ENCODE measurements at places on chromosomes 4 and X.

DNA sequence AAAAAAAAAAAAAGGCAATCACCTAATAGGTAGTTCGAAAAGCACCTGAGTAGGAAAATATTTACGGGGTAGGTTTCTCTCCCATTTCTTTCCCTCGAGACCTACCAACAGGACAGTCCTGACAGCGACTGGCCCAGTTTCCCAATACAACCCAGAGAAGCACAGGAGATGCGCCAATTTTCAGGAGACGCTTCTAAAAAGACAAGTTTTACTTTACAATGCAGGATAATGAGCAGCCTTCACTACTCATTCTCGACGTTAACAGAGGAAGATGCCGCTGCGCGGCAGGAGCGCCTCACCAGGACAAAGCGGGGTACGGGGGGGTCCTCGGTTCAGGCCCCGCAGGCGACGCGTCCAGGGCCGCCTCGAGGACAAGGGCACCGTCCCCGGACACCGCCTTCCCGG lies 708 bp downstream of the BCLAF3 start:
- no peak for DNase-seq

DNA sequence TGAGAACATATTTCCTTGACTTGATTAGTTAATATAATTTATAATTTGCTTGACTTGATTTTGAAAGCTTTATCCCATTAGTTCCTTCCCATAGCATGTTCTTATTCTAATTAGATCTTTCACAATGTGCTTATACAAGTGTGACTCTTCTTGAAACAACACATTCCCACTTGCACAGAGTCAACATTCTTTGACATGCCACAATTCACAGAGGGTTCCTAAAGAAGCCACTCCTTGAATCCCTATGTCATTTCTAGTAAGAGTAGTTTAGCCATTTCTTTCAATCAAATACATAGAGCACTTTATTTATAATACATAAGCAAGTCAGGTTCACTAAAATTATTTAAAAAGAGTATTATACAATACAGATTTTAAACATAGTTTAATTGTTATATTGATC lies 228.9 kb upstream of the GRID2 start:
- no peak for DNase-seq

GRCh38 chr4:6196871-6197270 lies 3.5 kb downstream of the JAKMIP1 start:
- no peak for DNase-seq

- no peak for DNase-seq
Observed at GRCh38 chrX:5775846-5776430, 452.7 kb downstream of the NLGN4X start.

GRCh38 chrX:28585767-28586166 lies 1.5 kb upstream of the IL1RAPL1 start:
- DNase-seq, result no peak

GRCh38 chr4:113328514-113328913 lies 279.1 kb downstream of the ANK2 start:
- no peak for DNase-seq

DNA sequence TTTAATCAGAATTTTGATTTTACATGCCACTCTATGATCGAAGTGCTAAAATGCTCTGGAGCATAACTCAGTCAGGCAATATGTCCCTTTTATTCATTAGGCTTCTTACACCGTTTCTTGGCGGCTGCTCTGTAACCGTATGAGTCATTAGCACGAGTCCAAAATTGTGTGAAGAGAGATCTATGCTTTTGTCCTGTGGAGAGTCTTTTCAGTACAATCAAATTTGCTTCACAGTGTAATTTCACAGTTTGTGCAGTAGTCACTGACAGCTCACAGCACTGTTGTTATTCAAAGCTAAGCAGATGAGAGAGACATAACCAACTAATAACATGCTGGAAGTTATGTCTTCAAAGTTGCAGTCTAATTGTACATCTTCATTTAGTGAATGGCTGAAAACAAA lies 167.8 kb downstream of the PCDH10 start:
- no peak for DNase-seq

GRCh38 chrX:141701072-141701471 lies 2.5 kb upstream of the SPANXD start:
- no peak for DNase-seq

DNA sequence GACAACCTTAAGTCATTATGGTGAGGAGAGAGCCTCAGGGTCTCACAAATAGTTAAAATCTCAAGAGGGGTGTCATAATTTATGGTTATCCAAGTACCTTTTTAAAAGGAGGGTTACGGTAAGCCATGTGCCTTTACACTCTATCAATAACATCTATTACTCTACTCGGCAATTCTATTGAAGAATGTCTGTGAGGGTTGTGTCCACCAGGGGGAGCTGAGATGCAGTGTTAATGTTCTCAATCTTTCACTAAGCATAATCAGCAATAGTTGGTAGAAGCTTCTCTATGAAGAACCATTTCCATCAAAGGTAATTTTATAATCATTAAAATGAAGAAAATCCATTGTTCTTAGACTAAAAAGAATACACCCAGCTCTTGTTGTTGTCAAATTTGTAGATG lies 457.4 kb downstream of the CENPC start:
- DNase-seq, result no peak

GRCh38 chr4:55004831-55005230 lies 120.6 kb downstream of the KDR start:
- DNase-seq, result no peak

DNA sequence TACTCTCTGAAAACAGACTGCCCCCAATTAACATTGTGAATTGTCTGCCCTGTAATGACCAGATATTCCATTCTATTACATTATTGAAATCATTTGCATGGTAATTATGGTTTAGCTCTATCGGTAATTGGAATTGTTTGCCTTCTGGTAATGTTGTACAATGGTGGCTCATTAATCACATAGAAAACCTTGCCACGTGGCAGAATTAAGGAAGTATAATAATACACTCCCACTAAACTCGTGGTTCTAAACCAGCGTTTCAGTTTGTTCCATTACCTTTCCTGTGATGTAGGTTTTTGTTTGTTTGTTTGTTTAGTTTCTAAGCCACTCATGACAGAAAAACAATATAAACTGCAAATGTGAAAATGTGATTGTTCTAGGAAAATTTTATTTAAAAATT lies 45.1 kb upstream of the TAPT1 start:
- no peak for DNase-seq

DNA sequence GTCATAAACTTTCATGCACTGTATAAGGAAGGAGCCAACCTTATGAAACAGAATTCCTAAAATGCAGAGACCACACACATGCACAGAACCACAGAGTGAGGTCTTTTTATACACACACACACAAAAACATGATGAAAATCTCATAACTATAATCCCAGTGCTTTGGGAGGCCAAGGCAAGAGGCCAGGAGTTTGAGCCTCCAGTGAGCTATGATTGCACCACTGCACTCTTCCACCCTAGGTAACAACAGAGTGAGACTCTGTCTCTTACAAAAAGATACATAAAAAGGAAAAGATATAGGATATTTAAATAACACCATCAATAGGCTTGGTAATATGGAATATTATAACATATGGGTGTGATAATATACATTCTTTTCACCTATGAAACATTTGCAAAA lies 10.6 kb downstream of the FGA start:
- no peak for DNase-seq

- no peak for DNase-seq
Observed at GRCh38 chr4:174669270-174669669, 147.0 kb upstream of the HPGD start.

DNA sequence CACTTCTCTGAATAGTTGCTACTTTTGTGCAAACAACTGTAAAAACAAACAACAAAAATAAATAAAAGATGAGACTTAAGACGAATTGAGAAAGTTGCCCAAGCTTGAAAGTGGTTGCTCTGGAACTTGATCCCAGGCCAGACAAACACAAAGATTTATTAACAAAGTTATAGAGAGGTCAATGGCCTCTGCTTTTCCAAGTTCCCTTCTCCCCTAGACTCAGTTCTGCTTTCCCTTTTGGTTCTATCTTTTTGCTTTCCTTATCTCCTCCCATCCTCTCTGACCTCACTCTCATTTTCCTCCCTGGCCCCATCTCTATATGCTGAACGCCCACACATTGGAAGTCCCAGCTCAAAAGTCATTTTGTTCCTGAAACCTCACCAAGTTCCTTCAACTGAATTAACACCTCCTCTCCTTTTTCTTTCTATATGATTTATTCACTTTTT lies 82.7 kb downstream of the MXRA5 start:
- DNase-seq, result no peak

DNA sequence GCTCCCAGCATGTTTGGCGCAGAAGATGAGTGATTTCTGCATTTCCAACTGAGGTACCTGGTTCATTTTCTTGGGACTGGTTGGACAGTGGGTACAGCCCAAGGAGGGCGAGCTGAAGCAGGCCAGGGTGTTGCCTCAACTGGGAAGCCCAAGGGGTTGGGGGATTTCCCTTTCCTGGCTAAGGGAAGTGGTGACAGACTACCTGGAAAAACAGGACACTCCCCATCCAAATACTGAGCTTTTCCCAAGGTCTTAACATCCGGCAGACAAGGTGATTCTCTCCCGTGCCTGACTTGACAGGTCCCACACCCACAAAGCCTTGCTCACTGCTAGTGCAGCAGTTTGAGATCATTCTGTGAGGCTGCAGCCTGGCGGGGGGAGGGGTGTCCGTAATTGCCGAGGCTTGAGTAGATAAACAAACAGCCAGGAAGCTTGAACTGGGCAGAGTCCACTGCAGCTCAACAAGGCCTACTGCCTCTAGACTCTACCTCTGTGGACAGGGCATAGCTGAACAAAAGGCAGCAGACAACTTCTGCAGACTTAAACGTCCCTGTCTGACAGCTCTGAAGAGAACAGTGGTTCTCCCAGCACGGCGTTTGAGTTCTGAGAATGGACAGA lies 307.7 kb upstream of the ARSJ start:
- DNase-seq, result no peak

DNA sequence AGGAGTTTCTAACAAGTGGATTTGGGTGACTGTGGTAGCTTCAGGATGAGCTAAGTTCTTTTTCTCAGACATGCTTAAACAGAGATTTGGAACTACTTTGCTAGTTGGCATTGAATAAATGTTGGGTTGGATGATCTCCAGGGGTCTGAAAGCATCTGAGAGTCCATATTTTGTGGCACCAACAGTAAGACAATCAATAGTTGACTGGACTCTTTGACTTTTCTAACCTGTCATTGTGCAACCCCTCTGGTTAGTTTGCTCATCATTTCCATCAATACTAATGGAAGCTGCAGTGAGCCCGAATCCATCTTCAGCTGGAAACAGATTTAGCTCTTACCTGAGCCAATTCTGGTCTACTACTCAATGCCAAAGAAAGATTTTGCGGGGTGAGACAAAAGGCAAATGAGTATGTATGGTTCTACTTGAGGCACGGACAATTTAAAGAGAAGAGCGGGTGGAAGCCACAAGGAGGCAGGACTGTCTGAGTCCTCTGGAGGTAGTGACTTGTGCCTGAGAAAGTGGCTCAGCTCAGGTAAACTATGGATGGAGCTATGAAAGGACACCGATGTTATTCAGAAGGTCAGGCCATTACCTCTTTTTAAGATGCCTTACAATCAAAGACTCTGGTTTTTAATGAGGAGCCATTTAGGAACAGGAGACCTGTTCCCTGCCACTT lies 118.7 kb downstream of the MID1IP1 start:
- no peak for DNase-seq

GRCh38 chrX:101619364-101619763 lies 1.6 kb upstream of the ARMCX6 start:
- no peak for DNase-seq

DNA sequence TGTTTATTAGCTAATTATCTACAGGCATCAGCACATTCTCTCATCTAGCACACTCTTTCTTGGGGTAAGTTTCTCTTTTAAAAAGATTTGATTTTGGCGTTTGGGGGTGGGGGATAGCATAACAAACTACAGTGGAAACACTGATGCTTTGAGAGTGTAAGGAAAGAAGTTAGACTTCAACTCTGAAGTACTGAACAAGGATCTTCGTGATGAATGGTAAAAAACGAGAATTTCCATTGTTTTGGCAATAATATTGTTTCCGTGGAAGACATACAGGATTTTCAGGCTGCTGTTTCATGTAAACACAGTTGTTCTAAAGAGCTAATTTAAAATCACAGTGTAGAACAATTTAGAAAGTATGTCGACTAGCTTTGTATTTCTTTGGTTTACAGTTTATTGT lies 451 bp downstream of the LPAR4 start:
- DNase-seq, result no peak

DNA sequence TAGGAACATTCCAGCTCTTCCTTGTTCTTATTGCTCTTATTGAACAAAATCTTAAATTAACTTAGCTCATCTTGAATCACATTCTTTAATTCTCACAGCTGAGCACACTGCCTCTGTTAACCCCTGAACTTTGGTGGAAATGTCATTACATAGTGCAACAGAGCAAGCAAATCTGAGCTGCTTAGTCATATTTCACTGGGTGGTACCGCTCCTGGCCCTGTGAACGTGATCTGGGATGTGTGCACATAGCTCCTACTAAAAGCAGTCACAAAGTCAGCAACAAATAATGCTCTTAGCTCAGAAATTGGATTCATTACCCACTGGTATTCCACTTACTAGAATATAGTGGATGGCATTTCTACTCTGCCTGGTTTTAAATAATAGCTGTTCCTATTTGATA lies 27.9 kb downstream of the ARHGEF6 start:
- no peak for DNase-seq

- DNase-seq, result no peak
Observed at GRCh38 chrX:39850630-39851152, 247.1 kb downstream of the BCOR start.

DNA sequence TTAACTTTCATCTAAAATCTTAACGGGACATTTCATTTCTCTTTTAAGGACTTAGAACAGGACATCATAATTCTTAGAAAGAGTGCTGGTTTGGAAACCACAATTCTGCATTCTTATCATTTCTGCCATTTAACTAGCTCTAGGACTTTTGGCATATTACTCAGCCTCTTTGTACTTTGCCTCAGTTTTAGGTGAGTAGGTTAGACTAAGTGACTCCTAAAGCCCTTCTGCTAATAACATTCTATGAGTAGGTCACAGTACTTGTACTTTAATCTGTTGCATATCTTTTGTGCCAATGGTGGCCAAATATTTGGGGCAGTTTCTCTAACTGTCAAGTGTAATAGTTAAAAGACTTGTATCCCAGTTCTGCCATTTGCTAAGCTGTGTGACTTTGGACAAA lies 115.4 kb upstream of the NUDT6 start:
- no peak for DNase-seq

DNA sequence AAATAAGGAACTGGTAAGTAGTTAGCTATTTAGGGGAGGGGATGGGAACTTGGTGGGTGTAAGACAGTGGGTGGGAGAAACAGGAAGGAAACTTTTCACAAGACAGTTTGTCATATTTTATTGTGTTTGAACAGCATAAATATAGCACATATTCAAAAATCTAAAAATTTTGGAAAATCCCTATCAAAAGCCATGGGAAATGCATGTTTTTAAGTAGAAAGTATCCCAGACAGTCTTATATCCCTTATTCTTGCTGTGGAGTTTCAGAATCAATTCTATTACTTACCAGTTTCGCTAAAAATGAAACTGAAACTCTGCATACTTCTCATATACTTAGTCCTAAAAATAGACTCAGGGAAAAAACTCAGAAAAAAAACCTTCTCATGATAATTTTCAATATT lies 22.3 kb upstream of the RASGEF1B start:
- no peak for DNase-seq

GRCh38 chr4:125111323-125111722 lies 203.4 kb upstream of the FAT4 start:
- DNase-seq, result no peak

GRCh38 chrX:80512924-80513323 lies 92.7 kb downstream of the TENT5D start:
- no peak for DNase-seq
